ENCODE measurements at places on chromosomes 7 and 10. TPM values are rescaled to one million over a fixed set of nuclear protein-coding genes. Genes with fewer than 3 reads are reported as not detected.

LDB3 gene
- total RNA-seq = 0.05 TPM

RNF133 gene
- total RNA-seq = not detected

STK32C gene
- total RNA-seq = 0.71 TPM

HIBADH gene
- 102 TPM for total RNA-seq

DNA sequence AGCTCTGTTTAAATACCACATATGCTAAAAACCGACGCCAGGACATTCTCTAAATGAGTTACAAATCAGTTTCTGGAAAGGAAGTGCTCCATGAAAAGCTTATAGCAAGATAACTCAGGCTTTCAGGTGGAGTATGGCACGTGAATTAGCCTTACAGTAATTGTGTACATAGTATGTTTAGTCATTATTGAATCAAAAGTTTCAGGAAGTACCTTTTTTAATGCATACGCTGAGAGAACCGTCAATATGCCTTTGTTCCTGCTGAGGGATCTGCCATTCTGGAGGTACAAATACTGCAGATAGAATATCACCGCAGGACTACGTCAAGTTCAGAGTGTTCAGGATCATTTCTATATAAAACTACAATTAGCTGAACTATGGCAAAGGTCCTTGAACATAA is 45.7 kb downstream of the ANKMY2 start:
- no peak for DNase-seq

DNA sequence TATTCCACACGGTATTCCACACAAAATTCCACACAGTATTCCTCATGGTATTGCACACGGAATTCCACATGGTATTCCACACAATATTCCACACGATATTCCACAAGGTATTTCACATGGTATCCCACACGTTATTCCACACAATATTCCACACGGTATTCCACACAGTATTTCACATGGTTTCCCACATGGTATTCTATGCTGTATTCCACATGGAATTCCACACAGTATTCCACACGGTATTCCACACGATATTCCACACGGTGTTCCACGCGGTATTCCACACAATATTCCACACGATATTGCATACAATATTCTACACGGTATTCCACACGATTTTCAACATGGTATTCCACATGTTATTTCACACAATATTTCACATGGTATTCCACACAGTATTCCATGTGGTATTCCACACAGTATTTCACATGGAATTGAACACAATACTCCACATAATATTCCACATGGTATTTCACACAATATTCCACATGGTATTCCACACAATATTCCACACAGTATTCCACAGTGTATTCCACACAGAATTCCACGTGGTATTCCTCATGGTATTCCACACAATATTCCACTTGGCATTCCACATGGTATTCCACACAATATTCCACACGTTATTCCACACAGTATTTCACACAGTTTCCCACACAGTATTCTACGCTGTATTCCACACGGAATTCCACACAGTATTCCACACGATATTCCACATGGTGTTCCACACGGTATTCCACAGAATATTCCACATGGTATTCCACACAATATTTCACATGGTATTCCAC is 136.0 kb upstream of the CHST15 start:
- DNase-seq = no peak

DNA sequence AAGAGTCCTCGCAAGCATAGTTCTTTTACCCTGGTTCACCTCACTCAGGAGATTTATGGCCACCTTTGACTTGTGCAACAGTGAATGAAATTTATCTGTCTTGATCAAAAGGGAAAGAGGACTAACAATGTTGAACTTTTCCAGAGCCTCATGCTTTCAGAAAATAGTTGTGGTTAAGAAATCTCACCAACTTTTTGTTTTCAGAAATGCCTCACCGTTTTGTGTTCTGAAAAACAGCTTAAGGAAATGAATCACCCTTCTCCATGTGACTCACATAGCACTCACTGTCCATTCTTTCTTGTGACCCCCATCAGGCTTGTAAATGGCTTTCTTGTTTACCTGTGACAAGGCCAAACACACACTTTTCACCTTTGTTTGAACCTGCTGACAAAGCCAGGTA is 148.6 kb upstream of the FAM3C start:
- peak; percentile 99 for DNase-seq

- no peak for DNase-seq
Measured at GRCh38 chr10:111784946-111785465, 398.6 kb downstream of the GPAM start.

GRCh38 chr7:2722591-2722990 is 34.6 kb downstream of the AMZ1 start:
- DNase-seq = no peak

- no peak for DNase-seq
Measured at GRCh38 chr10:75103881-75104686, 7.4 kb upstream of the SAMD8 start.

DNA sequence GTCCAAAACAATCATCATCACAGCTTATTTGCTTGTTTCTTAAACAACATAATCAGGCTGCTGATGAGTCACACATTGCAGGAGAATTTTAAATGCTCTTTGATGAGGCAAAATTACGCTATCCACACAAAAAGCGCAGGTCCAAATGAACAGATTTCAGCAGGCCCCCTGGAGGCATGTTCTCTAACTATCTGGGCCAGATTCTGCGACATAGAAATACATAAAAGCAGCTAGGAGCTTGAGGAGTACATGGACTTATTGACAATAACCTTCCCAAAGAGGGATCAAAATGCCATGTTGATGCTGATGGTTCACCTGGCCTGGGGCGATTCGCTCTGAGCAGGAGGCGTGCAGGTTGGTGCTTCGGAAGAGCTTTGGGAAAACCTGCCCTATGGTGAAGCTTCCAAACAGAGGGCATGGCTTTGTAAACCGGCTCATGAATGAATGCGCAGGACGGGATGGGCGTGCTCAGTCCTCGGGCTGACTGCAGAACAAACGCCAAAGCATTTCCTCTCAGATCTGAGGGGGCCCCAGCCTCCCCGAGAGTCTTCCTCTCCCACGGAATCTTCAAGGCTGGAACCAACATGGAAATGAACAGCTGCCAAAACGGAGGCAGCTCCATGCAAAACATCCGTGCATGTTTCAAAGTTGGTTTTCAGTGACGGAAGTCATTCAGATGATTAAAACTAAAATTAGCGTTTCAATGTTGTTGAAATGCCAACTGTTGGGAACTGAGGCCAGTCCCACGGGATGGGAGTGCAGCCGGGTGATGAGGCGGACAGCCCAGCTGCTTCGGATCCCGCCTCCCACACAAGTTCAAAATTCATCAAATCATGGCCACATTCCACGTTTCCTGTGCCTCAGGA is 179.6 kb downstream of the TCERG1L start:
- DNase-seq = no peak

DNA sequence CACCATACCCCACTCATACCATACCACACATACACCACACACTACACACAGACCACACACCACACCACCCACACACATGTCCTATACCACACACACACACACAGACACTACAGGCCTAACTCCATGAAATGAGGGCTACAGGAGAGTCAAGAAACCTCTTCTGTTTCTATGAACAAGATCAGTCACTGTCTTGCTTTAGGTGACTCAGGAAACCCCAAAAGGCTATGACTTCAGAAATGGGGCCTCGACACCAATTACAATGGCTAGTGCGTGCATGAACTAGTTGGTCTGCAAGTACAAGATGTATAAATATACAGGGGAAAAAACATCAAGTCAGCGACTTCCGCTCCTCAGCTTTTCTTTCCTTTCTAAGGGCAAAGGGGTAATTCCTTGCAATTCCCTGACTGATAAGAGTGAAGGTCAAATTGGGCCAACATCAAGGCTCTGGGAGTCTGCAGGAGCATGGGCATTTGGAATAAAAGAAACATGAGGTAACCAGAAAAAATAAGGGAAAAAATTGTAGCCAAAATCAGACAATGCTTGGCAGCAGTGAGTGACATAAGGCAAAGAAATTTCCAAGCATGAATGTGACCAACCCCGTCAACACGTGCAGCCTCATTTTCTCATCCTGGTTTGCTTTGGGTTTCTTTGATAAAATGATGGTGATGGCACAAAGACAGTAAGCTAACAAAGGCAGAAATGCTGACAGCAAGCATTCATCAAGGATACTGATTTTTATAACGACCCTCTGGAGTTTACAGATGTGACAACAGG is 1.5 kb downstream of the PKD1L1 start:
- no peak for DNase-seq

DNA sequence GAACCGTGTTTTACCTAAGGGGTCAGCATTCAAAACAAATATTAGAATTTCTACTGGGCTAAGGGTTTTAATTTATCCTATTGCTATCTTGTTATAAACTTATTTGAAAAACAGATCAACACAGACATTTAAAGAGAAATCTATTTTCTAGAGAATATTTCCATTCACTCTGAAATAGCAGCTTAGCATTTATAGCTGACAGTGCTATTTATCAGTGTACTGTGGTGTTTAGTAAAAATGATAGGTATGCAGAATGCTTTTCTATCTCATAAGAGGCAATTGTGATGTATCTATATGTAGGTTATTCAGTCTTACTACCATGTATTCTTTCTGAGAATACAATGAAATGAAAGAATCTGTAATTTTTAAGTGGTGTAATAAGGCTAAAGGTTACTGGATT is 1077.4 kb downstream of the REEP3 start:
- no peak for DNase-seq

GRCh38 chr7:141949451-141949850 is 2.7 kb upstream of the CLEC5A start:
- DNase-seq = no peak

DNA sequence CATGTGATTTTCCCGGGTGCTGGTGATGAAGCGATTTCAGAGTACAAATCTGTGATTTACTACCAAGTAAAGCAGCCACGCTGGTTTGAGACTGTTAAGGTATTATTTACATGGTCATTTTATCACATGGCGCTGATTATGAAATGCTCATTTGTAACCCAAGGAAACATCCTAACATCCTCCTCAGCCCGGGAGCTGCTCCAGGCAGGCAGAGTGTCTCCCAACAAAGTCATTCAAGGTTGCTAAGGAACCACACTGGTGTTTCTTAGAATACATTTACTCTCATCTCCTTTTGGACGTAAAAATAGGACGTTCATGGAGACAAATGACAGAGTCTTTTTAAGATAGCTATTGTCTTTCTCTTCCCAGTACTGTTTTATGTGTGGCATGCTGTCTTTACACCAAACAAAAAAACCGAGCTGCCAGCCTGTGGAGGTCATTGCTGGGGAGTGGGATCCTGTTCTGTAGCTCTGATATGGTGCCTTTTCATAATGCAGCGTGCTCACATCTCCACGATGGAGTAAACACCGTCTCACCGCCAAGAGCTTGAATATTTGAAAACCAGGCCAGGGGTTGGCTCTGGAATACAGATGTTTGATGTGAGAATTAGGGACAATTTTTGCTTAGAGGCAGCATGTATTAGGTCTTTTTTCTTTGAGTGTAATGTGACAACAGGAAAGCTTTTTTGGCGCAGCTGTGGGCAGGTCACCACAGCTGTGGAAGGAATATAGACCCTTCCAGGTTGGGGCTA is 119.6 kb downstream of the DOCK1 start:
- no peak for DNase-seq

- no peak for DNase-seq
Measured at GRCh38 chr10:44769450-44769849, 141.7 kb upstream of the TMEM72 start.

GRCh38 chr7:21317966-21318915 is 109.6 kb upstream of the SP4 start:
- peak; percentile 7 for DNase-seq

DNA sequence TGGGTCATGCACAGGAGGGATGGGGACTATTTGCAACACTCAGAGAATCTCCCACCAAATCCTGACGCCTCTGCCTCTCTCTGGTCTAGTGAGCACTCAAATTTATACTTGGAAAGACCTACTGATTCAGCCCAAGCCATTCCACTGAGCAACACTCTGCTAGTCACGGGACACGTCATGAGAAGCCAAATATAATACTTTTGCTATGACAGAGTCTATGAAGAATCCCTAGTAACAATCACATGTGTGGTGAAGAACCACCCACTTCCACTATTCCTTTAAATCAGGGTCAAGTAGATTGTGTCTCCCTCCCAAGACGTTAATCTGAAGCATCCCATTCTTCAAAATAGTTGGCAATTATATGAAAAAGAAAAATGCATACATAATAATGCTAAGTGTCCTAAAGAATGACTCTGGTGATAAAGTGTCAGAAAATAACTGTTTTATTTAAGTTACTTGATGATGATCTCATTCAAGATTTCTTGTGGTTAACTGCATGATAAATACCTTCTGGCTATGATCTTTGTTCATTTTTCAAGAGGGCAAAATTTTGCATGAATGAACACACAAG is 28.5 kb downstream of the CHCHD3 start:
- DNase-seq = peak; percentile 97

GRCh38 chr7:47734287-47734948 is 152.5 kb upstream of the TNS3 start:
- no peak for DNase-seq

DNA sequence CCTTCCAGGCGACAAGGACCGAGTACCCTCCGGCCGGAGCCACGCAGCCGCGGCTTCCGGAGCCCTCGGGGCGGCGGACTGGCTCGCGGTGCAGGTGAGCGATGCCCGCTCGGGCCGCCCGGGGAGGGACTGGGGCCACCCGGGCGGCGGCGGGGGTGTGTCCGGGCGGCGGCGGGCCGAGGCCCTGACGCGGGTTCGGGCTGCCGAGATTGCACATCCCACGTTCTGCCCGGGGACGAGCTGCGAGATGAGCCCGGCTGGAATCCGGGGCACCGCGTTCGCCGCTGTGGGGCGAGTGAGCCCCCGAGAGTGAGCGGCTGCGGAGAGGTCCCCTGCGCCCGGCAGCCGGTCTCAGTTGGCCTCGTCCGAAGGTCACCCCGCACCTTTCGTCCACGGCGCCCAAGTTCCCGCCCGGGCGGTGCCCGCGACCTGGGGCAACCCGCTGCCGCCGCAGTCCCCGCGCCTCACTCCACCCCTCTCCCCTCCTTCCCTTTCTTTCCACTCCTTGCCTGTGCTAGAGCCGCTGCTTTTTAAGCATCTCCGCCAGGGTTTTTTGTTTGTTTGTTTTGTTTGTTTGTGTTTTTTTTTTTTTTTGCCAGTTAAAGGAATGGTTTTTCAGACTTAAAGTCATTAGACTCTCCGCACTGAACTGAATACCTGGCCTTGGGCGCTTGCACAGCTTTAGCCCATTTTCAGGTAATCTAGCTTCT is 515 bp downstream of the RALA start:
- DNase-seq = peak; percentile 33

DNA sequence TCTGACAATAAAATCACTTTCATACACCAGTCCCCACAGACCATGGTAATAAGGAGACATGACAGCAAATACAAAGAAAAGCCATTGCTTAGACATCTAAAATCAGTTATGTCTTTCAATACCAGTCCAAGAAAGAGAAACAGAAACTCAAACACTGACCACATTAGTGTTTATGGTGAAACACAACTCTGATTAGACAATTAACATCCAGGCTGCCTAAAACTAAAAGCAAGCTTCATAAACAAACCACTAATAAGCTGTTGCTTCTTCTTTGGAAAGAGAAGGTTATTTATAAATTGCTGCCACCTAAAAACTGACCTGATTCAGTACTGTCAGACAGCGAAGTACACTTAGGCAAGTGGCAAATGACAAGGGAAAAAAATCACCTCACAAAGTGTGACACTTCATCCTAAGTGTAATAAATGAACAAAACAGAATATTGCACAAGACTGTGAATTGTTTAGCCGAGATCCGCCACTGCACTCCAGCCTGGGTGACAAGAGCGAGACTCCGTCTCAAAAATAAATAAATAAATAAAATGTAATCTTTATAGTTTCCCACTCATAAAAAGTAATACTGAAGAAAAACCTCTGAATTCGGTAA is 277.4 kb downstream of the PARD3 start:
- DNase-seq = no peak

GRCh38 chr10:62794306-62794705 is 10.2 kb upstream of the ADO start:
- peak; percentile 33 for DNase-seq
